ENCODE measurements at places on chromosomes 12 and 14.

GRCh38 chr12:62793256-62794217 is 141.4 kb downstream of the PPM1H start:
- peak; percentile 8 for DNase-seq

- DNase-seq = no peak
Measured at GRCh38 chr12:52827499-52828090, 6.5 kb downstream of the KRT79 start.

DNA sequence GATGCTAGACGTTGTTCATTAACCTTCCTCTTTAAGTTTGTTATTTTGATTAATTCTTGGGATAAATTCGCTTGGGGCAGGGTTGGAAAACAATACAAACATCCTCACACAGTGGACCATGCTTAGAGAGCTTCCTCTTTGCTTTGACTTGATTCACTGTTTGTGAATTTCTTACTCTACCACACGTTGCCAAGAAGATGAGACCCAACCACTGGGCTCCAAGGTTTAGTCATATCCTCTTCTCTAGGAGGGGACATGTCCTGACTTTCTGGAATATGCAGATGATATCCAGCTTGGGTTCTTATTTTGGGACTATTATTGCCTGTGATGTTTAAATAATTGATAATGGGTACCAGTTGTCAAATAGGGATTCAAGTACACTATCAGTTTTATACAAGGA is 428.2 kb downstream of the ATP23 start:
- DNase-seq = no peak

- no peak for DNase-seq
Measured at GRCh38 chr14:105166571-105167302, 1.8 kb downstream of the JAG2 start.

- DNase-seq = no peak
Measured at GRCh38 chr14:31326111-31326510, 94.2 kb downstream of the HEATR5A start.
